ENCODE measurements at places on chromosomes 13 and 19.
A peak's percentile ranks its signal among the peaks of the same experiment; 100 is the strongest.

- no peak for DNase-seq
Observed at GRCh38 chr13:81778350-81778749, 1437.4 kb upstream of the SPRY2 start.

GRCh38 chr13:30314562-30314961 lies 7.2 kb upstream of the KATNAL1 start:
- no peak for DNase-seq

- DNase-seq: no peak
Observed at GRCh38 chr19:3431760-3432397, 48.4 kb downstream of the SMIM24 start.

DNA sequence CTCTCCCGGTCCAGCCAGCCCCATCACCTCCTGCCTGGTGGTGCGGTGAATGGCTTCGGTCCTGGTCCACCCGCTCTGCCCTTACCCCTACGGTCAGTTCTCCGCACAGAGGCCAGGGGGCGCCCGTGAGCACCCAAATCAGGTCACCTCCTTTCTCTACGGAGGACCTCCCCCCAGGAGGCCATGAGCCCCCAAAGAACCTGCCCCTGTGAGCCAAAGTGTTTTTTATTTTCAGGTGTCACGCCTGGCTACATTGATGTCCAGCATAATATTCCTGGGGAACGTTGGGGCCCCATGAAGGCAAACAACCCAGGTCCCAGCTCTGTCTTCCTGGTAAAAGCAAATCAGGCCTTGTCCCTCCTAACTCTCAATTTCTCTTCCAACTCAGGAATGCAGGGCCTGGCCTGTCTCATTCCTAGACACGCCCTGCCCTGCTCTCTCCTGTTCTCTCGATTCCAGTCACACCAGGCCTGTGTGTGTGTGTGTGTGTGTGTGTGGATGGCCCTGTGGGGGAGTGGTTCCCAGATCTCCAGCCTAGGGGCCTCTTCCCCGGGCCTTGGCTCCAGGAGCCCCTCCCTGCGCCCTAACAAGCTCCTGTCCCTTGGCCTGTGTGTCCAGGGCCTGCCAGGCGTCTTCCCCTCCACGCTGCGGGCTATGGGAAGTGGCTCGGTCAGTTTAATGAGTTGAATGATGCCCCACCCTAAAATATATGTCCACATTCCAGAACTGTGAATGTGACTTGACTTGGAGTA lies 9.7 kb upstream of the GIPC1 start:
- peak; percentile 65 for DNase-seq

DNA sequence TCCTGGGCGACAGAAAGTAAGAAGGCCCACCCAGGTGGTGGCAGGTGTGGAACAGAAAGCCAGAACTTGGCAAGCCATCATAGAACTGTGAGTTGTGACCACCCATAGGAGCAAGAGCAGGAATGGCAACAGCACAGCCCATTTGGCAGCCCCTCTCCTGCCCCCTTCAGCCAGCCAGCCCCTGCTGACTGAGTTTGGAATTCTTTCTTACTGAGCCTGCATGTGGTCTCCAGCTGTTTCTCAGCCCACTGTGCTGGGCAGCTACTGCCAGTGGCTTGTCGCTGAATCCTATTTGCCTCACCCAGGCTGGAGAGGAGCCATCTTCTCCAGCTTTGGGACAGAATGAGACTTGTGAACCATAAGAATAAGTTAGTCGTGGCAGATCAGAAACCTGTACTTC lies 28.3 kb downstream of the CNMD start:
- no peak for DNase-seq

- no peak for DNase-seq
Observed at GRCh38 chr19:42216653-42217519, 591 bp downstream of the DEDD2 start.

DNA sequence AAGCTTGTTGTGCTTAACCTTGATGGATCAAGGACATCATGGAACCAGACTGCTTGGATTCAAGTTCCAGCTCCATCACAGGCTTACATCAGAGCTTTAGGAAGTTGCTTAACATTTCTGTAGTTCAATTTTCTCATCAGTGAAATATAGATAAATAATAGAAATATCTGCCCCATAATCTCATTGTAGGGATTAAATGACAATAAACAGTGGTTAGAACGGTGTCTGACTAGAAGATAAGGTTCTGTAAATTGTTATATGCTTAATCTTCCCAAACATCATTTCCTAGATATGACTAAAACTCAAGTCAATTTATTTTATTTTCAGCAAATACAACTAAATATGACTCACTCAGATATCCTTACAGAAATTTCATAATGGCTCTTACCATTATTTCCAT lies 83.5 kb downstream of the SLITRK1 start:
- DNase-seq: no peak

DNA sequence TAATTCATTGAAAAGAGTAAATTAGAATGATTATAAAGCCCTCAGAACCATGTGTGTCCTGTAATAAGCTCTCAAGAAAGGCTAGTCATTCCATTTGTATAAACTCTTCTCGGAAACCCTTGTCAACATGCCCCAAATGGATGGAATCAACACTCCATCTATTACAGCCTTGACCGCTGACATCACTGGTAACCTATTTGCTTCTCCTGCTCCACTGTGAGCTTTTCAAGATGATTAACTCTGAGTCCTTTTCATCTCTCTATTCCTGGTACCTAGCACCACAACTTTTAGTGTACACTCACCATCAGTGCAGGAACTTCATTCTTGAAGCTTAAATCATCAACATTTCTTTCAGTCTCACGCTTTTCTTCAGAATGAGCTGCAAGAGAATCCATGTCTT lies 612.0 kb downstream of the DCT start:
- DNase-seq: no peak

GRCh38 chr13:104057861-104058260 lies 991.6 kb upstream of the SLC10A2 start:
- DNase-seq: no peak

DNA sequence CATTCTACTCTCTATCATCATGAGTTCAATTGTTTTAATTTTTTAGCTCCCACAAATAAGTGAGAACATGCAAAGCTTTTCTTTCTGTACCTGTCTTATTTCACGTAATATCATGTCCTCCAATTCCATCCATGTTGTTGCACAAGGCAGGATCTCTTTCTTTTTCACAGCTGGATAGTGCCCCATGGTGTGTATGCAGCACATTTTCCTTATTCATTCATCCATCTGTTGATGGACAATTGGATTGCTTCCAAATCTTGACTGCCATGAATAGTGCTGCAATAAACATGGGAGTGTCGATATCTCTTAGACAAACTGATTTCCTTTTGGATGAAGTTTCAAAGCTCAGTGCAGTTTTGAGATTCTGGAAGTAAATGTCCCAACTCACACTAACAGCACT lies 326.9 kb downstream of the FGF9 start:
- no peak for DNase-seq

- DNase-seq: no peak
Observed at GRCh38 chr19:15427991-15428471, 9.2 kb upstream of the AKAP8L start.

DNA sequence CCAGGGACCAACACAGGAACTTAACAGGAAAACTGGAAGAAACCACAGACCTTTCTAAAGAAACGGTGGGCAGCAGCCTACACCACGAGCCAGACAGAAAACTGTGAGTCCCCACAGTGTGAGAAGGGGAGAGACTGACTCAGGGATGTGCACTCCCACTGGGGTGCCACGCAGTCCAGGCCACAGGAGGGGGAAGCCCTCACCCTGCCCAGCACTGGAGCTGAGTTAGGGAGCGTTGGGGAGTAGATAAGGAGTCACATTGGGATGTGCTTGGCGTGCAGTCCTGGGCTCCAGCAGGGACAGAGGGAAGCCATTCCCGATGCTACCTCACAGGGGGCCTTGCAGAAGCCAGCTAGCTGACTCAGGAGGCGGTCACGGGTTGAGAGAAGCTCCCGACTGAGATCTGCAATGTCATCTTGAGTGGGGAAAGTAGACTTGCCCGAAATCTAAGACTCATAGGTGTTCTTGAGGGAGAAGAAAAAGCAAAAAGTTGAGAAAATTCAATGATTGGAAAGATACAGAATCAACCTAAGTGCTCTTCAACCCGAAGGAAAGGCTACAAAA lies 17.3 kb downstream of the SIGLEC8 start:
- no peak for DNase-seq

DNA sequence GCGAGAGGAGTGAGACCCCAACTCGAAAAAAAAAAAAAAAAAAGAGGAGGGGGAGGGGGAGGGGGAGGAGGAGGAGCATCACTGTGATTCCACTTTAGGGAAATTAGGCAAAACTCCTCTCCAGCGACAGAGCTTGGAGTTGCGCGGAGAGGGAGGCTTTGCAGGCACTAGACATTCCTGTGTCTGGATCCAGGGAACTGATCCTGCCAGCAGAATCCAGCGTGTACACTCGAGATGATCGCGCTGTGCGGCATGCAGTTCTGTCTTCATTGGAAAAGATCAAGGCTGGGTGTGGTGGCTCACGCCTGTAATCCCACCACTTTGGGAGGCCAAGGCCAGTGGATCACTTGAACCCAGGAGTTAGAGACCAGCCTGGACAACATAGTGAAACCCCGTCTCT lies 29.6 kb upstream of the KLF2 start:
- DNase-seq: no peak

Data from CD4-positive, alpha-beta T cell treated with Interleukin-6 at 100 ng/mL for 8 hours (primary cell).